ENCODE measurements at places on chromosomes 12 and 14.

- no peak for DNase-seq
These were observed 47.7 kb downstream of the NCOR2 start for GRCh38 chr12:124519746-124520145.

GRCh38 chr14:91257328-91258010, 13.0 kb upstream of the GPR68 start:
- DNase-seq = no peak

DNA sequence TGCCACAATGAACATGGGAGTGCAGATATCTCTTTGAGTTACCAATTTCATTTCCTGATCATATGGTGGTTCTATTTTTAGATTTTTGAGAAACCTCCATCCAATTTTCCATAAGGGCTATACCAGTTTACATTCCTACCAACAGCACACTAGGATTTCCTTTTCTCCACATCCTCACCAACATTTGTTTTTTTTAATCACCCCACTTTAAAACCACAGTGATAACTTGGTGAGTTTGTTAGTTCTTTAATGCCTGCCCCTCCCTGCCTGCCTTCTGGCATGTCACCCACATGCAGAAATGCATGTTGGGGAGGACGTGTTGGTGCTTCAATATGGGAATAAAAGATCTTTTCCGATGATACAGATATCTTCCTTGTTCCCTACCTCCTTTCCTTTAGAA, 167.9 kb downstream of the CAND1 start:
- DNase-seq = no peak

DNA sequence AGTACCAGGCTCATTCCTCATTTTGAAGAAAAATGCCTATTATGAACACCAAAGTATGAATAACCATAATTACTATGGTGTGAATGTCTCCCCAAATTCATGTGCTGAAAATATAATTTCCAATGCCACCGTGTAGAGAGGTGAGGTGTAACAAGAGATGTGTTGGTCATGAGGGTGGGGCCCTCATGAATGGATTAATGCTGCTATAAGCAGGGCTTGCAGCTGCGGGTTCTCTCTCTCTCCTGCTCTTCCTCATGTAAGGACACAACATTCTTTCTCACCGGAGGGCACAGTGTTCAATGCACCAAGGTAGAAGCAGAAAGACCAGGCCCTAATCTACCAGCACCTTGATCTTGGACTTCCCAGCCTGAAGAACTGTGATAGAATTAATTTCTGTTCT, 70.0 kb downstream of the TMTC1 start:
- DNase-seq = no peak

- DNase-seq = no peak
These were observed 128.4 kb upstream of the SEL1L start for GRCh38 chr14:81662066-81662465.

DNA sequence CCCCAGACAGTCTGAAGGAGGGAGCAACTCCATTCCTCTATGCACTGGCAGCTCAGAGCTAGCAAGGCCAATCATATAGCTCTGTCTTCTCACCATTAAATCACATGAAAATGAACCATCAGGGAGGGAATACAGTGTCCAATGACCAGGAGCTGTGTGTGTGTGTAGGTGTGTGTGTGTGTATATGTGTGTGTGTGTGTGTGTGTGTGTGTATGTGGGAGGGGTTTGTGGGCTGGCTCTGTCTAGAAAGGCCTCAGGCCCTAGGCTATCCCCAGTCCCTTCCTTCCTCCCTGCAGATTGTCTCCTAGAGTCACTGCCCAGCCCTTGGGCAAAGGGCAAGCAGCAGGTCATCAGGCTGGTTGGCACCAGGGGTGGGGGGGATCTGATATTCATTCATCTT, 5.7 kb upstream of the SUSD6 start:
- no peak for DNase-seq

GRCh38 chr12:107320033-107320928, 226.9 kb upstream of the CRY1 start:
- peak; percentile 79 for DNase-seq

- DNase-seq = peak; percentile 86
These were observed 37.5 kb downstream of the CCNK start for GRCh38 chr14:99518441-99519346.

GRCh38 chr12:79659961-79660431, 30.8 kb downstream of the PAWR start:
- DNase-seq = no peak

DNA sequence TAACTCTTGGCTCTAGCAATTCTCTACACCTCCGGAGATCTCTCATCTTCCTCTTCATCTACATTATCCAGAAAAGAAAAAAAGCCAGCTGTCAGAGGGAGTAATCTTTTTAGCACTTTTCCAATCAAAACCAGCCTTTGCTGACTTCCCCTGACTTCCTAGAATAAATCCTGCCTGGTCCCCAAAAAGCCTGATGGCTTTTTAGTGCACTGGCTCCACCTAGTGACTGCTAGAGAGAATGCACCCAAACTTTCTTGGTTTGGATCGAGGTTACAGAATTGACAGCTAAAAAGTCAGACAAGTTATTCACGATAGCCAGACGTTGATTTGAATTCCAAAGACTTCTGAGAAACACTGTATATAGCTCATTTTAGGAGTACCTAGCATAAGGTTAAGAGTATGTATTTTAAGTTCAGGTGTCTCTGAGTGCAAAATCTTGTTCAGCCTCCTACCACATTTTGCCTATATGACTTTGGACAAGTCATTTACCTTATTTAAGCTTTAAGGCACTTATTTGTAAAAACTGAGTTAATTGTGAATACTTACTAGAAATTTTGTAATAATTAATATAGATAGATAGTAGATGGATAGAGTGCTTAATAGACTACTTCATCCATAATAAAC, 185.7 kb upstream of the GRIN2B start:
- DNase-seq = peak; percentile 79

DNA sequence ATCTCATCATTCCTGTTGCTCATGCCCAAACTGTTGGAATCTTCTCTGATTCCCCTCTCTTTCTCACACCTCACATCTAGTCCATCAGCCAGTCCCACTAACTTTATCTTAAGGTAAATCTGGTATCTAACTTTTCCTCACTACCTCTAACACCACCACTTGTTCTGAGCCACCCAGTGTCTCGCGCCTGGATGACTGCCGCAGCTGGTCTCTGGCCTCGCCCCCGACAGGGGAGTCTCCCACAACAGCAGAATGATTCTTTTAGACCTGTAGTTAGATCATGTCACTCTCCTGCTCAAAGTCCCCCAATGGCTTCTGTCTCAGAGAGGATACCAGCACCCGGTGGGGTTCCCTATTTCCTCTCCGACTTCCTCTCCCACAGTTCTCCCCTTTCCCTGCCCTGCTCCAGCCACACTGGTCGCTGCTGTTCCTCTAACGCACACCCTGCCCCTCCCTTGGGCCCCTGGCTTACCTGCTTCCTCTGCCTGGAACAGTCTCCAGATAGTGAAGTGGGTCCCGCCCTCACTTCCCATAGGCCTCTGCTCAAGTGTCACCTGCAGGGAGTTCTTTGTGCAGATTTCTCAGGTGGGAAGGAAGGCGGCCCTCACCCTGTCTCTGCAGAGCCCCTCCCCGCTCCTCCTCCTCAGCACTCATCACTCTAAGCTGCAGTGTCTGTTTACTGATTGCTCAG, 338.5 kb upstream of the FKBP4 start:
- DNase-seq = no peak

DNA sequence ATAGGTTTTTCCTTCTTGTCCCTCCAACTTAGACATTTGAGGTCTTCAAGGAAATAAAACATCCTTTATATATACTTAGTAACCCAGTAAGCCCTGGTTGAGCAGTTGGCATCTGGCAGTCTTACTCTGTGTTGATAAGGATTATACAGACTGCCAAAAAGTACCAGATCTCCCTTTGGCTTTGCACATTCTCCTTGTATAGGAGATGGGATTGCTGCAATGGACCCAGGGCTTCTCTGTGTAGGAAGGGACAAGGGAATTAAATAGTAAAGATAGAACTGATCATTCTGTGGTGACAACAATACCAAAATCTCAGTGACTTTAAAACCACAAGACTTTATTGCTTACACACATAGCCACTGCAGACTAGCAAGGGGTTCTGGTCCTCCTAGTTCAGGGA, 180.1 kb upstream of the CCDC196 start:
- no peak for DNase-seq

- DNase-seq = no peak
These were observed 14.4 kb downstream of the PCNX1 start for GRCh38 chr14:70921669-70922068.

GRCh38 chr12:43108656-43109055, 443.3 kb downstream of the ADAMTS20 start:
- DNase-seq = no peak

- DNase-seq = peak; percentile 5
These were observed 1.1 kb downstream of the NELL2 start for GRCh38 chr12:44874981-44875416.

GRCh38 chr12:80936353-80936641, 1.4 kb downstream of the LIN7A start:
- DNase-seq = peak; percentile 78

- DNase-seq = no peak
These were observed 21.4 kb downstream of the ZNF268 start for GRCh38 chr12:133202493-133203343.

DNA sequence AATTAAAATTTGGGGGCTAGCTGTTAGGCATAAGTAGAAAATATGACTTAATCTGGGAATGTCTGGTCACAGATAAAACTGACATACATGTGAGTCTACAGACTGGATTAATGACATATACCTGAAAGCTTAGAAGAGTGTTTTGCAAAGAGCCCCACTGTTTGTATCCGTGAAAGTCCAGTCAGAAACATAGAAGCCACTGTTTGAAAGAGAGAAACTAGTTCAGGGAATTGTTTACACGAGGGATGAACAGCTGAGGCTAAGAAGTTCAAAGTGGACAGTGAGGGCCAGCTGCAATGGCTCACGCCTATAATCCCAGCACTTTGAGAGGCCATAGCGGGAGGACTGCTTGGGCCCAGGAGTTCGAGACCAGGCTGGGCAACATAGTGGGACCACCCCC, 36.2 kb upstream of the SGPP1 start:
- DNase-seq = no peak

GRCh38 chr12:113837528-113838296, 128.4 kb downstream of the RBM19 start:
- DNase-seq = no peak

DNA sequence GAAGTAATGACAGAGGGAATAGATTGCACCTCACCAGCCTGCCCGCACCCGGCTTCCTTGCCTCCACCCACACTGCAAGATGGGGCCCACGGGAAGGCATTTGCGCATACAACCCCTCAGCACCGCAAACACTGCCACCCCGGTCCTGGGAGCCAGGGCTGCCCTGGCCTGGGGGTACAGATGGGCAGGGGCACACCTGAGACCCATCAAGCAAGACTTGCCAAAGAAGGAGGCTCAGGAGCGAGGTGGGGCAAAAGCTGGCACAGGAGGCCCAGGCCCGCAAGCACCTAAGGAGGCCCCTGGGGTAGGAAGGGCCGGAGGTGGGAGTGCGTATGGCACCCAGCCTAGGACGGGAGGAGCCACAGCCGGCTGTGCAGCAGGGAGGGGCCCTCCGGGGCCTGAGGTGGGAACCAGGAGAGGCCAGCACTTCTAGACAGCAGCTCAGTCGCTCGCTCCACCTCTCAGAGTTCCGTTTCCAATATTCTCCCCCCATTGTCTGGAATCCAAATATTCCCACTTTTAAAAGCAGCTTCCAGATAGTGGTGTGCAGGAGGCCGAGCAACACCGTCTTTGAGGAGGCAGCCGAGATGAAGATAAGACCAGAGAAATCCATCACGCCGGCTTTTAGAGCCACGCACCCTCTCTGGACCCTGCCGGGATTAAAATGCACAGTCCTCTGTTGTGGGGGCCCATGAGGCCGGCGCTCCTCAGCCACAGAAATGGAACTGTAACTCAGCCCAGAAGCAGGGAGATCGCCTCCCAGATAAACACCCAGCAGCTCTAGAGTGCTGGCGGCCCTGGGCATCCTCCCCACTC, 12.2 kb upstream of the C14orf180 start:
- no peak for DNase-seq

GRCh38 chr14:103232831-103233319, 101.2 kb upstream of the EIF5 start:
- DNase-seq = no peak

DNA sequence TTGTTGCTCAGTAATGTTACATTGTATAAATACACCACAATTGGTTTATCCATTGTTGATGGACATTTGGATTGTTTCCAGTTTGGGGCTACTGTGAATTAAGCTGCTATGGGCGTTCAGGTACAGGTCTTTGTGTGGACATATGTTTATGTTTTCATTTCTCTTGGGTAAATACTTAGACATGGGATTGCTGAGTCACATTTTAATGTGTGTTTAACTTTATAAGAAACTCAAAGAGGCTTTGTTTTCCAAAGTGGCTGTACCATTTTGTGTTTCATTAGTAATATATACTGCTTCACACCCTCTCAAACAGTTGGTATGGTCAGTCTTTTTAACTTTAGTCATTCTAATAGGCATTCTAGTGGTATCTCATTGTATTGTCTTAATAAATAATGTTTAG, 225.0 kb downstream of the SPTSSA start:
- peak; percentile 65 for DNase-seq

GRCh38 chr12:68074306-68075027, 85.1 kb downstream of the IFNG start:
- DNase-seq = no peak

DNA sequence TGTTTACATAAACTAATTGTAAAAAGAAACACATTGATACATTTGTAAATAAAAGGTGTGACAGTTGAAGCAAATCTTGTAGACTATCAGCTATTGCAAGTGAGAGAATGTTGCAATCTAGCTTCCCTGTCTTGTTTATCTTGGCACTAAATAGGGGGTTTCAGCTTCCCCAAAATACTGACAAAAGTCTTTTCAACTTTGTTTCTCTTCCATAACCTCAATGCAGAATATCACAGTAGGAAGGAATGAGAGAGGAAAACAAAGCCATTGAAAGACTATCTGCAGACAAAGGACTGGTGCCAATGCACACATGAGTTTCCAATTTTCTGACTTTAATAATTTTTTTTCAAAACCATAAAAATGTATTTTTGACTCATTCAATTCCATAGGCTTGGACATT, 886.2 kb upstream of the MGAT4C start:
- DNase-seq = no peak

DNA sequence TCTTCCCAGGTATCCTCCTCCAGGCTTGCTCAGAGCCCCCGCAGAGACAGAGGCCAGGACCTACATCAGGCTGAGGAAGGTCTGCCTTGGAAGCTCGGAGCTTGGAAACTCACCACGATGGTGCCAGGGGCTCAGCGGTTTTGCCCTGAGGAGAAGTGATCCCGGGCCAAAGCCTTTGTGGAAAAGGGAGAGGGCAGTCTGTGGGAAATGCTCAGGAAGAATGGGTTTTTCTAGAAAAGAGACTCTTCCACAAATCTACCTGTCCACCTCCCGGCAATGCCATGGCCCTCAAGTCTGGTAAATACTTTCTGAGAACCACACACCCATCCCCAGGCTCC, 8.0 kb downstream of the KRT2 start:
- DNase-seq = no peak

DNA sequence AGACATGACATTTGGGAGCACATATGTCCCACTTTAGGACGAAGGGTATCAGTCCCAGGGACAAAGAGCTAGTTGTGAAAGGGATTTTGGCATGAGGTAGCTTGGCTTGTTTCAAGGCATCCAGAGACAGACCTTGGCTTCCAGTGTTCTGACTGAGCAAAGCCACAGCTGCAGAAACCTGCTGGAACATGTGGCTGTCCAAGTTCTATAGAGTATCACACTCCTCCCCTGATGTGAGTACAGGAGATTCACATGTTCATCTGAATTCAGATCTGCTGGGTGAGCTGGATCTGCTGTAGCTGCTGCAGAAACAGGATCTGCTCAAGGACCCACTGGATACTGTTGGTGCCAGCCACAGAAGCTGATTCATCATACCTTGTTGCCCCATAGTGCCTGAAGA, 10.1 kb upstream of the C14orf39 start:
- no peak for DNase-seq

Measured in astrocyte of the hippocampus (primary cell).